Kidney (tissue), 22 donors: ENCODE measurements at places on chromosomes 6 and 20. TPM values are rescaled to one million over a fixed set of nuclear protein-coding genes. Genes with fewer than 3 reads are reported as not detected.
A peak's percentile ranks its signal among the peaks of the same experiment; 100 is the strongest.

- DNase-seq: peak; percentile 92
These were observed 99.1 kb downstream of the HIVEP2 start for GRCh38 chr6:142845624-142846458.

GRCh38 chr6:90216072-90216977 is 80.3 kb downstream of the BACH2 start:
- DNase-seq: peak; percentile 82

- DNase-seq: no peak
These were observed 50.3 kb downstream of the MYH7B start for GRCh38 chr20:35006009-35006408.

DNA sequence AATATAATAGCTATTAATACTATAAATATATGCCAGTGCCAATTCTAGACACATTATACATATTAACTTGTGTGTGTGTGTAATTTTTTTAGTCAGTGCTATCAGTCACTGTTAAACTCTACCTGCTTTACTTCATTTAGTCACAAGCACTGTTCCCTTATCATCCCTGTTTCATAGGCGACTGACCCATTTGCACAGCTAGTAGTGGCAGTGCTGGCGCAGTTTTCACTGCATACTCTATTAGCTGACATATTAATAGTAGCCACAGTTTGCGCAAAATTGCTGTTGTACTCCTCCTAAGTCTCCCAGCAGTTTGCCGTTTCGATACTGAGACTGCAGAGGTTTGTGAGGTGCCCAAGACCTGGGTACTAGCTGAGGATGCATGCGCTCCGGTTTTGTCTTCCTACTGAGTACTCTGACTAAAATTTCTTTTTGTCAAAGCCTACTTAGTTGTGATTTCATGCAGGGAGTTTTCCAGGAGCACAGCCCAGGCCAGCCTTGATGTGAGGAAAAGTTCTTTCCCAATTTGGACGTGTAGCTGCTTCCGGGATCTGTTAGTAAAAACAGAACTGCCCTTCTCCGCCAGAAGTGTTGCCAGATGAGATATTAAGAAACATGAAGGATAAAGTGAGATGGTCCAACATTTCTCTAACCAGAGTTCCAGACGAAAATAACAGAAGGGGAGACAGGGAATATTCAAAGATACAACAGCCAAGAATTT is 5.6 kb downstream of the BAG2 start:
- DNase-seq: no peak

DNA sequence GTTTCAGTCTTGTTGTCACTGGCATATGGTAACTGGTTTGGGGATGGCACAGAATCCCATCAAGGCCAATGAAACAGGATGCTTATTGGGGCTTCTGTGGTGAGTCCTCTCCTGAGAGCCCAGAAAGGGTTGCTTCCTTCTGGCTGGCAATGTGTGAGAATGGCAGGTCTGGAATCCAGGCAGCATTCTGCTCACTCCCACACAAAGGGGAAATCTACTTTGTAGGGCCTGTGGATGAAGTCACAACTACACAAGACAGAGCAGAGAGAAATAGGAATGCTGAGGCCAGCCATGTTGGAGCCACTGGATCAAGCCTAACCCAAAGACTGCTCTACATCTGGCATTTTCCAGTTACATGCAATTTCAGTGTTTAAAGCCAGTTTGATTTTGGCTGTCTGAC is 15.7 kb downstream of the PLAGL2 start:
- DNase-seq: no peak

GRCh38 chr6:39083231-39083634 is 31.8 kb downstream of the SAYSD1 start:
- no peak for DNase-seq

GRCh38 chr20:25287631-25288290 is 39.9 kb downstream of the PYGB start:
- DNase-seq: no peak

DNA sequence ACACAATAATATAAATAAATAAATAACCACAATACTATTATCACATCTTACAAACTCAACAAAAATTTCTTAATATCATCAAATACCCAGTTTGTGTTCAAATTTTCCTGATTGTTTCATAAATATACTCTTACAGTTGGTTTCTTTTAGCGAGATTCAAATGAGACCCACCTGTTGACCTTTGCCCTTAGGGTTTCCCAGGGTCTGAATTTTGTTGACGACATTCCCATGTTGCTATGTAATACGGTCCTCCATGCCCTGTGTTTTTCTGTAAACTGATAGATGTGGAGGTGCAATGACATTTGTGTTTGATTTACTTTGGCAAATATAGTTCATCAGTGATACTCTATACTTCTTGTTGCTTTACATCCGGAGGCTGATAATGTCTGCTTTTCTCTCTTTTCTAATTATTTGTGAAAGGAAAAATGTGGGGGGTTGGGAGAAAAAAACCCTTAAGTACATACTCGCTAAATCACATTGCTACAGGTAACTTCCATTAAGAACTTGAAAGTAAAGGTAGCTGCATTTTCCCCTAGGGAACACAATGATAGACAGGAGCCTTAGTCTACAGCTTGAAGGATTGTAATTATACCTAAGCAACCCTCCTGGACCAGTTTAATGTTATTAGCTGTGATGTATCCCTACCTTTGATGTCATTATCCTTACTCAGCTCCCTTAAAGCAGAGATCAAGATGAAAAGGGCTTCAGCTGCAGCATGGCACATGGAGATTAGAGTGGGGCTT is 6.6 kb downstream of the MOG start:
- no peak for DNase-seq

The VSTM2L gene
- 4.1 TPM for total RNA-seq
